ENCODE measurements at places on chromosomes 6 and 20. TPM values are rescaled to one million over a fixed set of nuclear protein-coding genes. Genes with fewer than 3 reads are reported as not detected.
A peak's percentile ranks its signal among the peaks of the same experiment; 100 is the strongest.

DNA sequence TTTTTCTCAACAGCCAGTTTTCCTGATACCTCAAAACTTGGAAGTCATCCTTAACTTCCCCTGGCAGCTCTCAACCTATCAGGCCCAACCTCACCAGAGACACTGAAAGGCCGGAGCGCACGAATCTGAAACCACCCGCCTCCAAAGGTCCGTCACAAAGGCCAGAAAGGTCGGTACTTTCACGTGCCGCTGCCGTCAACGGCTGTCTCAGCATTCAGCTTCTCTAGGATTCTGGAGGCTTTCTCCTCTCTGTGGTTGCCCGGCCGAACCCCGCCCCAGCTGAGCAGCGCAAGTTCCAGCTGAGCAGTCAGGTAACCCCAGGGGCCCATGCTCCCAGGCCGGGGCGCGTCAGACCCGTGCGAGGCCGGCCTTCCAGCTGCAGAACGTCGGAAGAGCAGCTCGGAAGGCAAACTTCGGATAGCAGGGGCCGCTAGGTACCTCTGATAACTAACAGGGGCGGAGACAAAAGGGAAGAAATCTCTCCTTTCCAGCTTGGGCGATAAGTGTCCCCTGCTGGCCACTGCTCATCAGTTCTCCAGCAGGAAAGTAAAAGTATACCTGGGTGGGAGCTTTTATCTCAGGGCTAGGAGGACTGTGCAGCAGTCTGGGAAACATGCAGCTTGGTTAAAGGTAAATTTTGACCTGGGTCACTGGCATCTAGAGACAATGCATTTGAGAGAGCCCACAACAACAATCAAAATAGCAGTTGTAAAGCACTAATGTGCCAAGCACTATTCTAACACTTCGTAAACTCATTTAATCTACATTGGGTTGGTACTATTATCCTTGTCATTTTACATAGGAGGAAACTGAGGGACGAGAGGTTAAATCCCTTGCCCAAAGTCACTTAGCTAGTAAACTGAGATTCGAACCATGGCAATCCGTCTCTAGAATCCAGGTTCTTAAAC lies 16.1 kb downstream of the ZSCAN12 start:
- peaks cover 12% of the 10 kb centered on the region for H3K4me1 ChIP-seq
- peaks cover 5% of the 10 kb centered on the region for H3K36me3 ChIP-seq
- H3K4me3 ChIP-seq = peak overlapping the region; percentile 78
- H3K27me3 ChIP-seq = no peaks in the 10 kb centered on the region

- no peaks in the 10 kb centered on the region for H3K36me3 ChIP-seq
- no peak overlapping the region for H3K27ac ChIP-seq
Measured at GRCh38 chr6:115712291-115712961, 348.3 kb downstream of the FRK start.

- no peak overlapping the region for H3K27ac ChIP-seq
- no peaks in the 10 kb centered on the region for H3K4me1 ChIP-seq
- H3K27me3 ChIP-seq = no peaks in the 10 kb centered on the region
- H3K36me3 ChIP-seq = no peaks in the 10 kb centered on the region
Measured at GRCh38 chr6:137166247-137167098, 7.0 kb downstream of the IL22RA2 start.

The CDKN1A gene
- total RNA-seq = 79.5 TPM
